Thymus (tissue), 14 donors: ENCODE measurements at places on chromosomes 2 and 18.

GRCh38 chr2:152532241-152532640 lies 185.0 kb downstream of the PRPF40A start:
- DNase-seq: no peak

DNA sequence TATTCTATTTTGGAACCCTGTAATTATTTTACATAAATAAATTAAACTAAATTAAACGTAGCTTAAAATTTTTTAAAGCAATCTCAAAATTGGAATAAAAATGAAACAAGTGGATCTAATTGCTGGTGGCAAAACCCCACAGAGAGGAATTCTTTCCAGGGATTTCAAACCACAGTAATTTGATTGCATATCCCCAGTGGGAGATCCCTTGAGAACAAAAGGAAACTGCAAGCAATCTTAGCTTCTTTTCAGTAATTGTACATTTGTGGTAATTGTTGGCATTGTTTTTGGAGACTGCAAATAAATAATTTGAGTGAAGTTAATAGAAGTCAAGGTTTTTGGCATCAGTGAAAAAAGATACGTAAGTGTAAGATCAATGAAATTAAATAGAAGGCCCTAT lies 58.7 kb upstream of the MYCN start:
- DNase-seq: no peak

GRCh38 chr2:202387608-202388342 lies 11.6 kb downstream of the BMPR2 start:
- DNase-seq: no peak

GRCh38 chr2:222033541-222033940 lies 265.3 kb downstream of the PAX3 start:
- no peak for DNase-seq

GRCh38 chr18:9577361-9577760 lies 37.0 kb downstream of the PPP4R1 start:
- DNase-seq: no peak

GRCh38 chr2:23361152-23361551 lies 23.8 kb upstream of the KLHL29 start:
- DNase-seq: no peak
